ENCODE measurements at places on chromosomes 7 and 10.

GRCh38 chr10:131760416-131761166 is 140.2 kb upstream of the PPP2R2D start:
- DNase-seq, result no peak

DNA sequence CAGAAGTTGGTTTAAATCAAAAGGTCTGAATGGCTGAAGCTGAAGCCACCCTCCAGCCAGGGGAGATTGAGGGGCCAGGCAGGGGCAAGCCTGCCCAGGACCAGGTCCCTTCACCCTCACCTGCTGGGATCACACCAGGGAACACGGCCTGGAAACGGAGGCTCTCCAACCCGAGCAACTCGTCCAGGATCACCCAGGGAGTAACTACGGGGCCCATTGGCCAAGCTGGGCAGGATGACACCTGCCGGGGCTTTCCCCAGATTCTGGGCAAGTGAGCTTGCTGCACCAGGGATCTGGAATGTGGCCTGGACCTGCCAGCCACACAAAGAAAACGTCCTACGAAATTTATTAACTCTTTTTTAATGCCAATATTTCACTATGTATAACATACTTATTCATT is 30.4 kb upstream of the PPP2R2D start:
- no peak for DNase-seq

GRCh38 chr7:132471515-132471914 is 104.8 kb downstream of the PLXNA4 start:
- DNase-seq, result no peak

- DNase-seq, result no peak
Measured at GRCh38 chr7:107076781-107077698, 32.5 kb downstream of the PRKAR2B start.

DNA sequence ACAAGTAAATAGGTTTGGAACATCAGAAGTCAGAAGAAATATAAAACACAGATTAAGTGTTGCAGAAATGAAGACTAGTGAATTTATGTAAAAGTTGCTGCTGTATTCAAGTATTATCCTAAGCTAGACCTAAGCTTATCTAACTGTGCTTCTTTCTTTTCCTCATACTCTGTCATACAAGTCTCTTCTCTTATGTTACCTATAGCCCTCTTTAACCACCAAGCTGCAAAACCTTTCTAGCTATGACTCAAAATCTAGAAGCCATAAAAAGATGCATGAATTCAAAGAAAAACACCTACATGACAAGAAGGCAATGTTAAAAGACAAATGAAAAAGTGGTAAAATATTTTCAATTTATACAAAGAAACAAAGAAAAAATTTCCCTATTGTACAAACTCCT is 23.0 kb downstream of the DENND11 start:
- DNase-seq, result no peak

GRCh38 chr7:19101472-19101871 is 16.0 kb downstream of the TWIST1 start:
- no peak for DNase-seq

GRCh38 chr7:24665564-24666294 is 91.5 kb downstream of the GSDME start:
- DNase-seq, result peak; percentile 9

DNA sequence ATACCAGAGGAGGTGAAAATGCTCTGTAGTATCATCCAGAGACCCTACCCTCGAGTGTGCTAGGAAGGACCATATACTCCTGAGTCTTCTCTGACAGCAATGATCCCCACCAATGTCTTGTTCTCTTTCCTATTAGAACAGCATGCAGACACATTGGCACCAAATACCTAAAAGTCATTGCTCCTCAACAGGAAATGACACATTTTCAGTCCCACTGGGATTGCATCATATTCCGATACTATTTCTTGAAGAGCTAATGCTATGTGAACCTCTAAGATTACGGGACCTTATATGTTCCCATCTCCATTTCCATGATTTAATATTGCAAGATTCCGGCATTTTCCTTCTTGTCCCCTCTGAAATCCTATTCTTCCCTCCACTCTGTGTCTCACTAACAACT is 177.4 kb downstream of the NRP1 start:
- no peak for DNase-seq

DNA sequence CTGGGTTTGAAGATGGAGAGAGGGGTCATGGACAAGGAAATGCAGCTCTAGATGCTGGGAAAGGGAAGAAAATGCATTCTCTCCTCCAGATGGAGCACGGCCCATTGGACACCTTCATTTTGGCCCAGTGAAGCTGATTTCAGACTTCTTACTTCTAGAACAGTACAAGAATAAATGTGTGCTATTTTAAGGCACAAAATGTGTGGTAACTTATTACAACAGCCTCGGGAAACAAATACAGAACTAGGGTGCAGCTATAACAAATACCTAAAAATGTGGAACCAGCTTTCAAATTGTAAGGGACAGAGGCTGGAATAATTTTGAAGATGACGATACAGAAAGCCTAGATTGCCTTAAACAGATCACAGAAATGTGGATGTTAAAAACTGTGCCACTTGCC is 54.1 kb downstream of the CYTH3 start:
- no peak for DNase-seq

GRCh38 chr7:101420436-101420835 is 57.8 kb downstream of the COL26A1 start:
- no peak for DNase-seq

DNA sequence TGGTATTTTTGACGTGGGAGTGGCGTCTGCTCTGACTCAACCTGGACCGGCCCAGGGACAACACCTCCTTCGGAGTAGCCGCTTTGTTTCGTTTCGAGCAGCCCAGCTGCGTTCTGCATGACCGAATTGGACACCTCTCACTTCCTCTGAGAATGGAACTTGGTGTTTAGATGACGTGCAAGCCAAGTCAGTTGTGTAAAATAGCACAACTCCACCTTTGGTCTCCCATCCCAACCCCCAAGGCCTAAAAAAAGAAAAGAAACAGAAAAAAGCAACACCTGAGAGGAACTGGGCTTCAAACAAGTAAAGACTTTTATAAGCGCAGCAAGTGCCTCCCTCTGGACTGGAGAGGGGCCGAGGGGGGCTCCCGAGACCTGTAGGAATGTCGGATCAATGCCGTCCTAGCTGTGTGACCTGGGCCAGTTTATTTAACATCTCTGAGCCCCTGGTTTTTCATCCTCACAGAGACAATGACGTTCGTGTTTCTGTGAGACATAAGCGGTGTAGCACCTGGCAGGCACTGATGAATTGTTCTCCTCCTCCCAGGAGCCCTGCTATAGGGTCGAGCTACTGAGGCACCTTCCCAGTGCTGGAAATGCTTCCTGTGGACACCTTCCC is 52.0 kb upstream of the SMNDC1 start:
- DNase-seq, result no peak

DNA sequence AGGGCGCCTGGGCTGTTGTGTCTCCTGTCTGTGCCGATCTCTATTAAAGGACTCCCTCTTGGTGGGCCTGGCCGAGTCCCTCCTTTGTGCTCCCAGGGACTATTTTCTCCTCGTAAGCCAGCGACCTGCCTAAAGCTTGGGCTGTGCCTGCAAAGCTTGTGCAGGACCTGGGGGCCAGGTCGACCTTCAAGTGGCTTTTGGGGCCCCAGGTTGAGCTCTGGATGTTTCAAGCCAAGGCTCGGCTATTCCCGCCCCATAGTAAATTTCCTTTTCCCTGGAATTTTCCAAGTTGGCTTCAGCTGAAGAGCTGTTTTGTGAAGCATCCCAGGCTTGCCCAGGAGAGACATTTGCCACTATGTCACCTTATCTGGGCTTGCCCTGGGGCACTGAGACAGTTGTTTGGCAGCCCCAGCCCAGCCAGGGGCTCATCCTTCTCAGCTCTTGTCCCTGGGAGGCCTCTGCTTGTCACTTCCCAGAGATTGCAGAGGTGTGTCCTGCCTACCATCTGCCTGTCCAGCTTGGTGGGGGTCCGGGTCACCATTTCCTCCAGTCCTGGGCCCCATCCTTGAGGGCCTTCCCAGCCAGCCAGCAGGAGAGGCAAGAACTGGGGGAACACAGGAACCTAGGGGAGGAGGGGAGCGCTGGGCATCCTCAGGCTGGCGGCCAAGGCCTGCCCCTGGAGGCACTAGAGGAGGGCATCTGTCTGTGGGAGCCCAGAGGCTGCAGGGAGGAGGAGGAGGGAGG is 20.2 kb downstream of the ZMIZ2 start:
- DNase-seq, result no peak
